Activated naive CD4-positive, alpha-beta T cell treated with anti-CD3 and anti-CD28 coated beads for 36 hours (primary cell): ENCODE measurements at places on chromosomes 7 and 10.

DNA sequence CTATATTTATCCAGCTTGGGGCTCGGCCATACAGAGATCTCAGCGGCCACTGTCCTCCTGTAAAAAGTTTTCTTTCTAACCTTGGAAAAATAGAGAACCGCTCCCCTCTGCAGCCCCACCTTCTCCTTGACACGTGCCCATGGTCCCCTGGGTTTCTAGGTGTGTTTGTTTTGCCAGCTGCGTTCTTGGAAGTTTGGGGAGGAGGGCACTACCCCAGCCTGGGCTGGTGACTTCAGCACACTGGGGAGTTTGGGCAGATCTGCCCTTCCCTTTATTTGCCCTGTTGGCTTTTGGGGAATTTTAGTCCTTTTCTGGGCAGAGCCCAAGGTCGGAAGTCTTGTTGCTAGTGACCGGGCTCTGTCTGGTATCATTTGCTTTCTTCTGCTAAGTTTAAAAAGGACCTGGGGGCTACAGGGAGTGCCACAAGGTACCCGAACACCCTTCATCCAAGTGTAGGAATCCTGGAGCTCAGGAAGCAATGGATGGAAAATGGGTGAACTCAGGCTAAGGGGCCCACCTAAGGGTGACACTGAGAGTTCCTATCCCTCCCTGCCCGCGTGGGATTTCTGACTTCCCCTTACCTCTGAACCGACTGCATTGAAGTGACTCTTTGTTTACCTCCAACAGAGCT, 1.7 kb downstream of the ADAMTS14 start:
- no peaks in the 10 kb centered on the region for H3K36me3 ChIP-seq
- H3K27ac ChIP-seq = no peak overlapping the region
- no peak overlapping the region for H3K4me3 ChIP-seq
- peaks cover 5% of the 10 kb centered on the region for H3K4me1 ChIP-seq
- no peak for DNase-seq
- peaks cover 29% of the 10 kb centered on the region for H3K27me3 ChIP-seq

DNA sequence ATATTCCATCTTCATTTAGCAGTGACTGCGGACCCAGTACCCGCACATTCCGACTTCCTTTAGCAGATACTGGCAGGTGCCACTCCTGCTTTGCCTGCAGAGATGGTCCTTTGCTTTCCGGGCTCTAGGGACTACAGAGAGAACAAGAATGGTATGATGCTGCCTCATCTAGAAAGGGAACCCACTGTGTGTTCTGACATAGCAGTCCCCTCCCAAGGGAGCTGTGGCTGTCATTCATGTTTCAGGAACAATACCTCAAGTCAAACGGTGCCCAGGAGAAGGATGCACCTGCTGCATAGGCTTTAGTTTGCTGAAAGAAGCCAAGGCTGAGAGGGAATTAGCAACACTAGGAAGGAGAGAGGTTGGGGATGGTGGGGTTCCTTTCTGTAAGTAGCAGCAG, 15.9 kb upstream of the TMEM72 start:
- DNase-seq = no peak
- no peaks in the 10 kb centered on the region for H3K36me3 ChIP-seq
- no peak overlapping the region for H3K4me3 ChIP-seq
- no peaks in the 10 kb centered on the region for H3K27me3 ChIP-seq

GRCh38 chr7:94933256-94933990, 26.0 kb downstream of the PPP1R9A start:
- no peak overlapping the region for H3K27ac ChIP-seq
- H3K4me1 ChIP-seq = no peaks in the 10 kb centered on the region
- DNase-seq = no peak
- H3K4me3 ChIP-seq = no peak overlapping the region
- peaks cover 2% of the 10 kb centered on the region for H3K27me3 ChIP-seq
- no peaks in the 10 kb centered on the region for H3K36me3 ChIP-seq

DNA sequence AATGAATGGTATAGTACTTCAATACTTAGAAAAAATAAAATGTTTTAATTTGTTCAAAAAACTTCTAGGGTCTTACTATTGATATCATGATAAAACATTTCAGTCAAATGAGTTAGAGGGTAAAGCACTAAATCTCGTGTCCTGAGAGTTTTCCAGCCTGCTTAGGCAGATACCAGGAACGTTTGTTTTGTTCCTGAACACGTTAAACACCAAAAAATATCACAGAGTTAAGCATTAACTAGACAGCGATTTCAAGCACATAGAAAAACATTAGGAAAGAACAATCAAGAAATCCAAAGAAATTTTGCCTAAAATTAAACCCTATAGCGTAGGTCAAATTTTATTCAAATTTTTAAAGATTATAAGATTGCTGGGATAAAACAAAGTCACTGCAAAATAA, 204.6 kb upstream of the AGR3 start:
- no peaks in the 10 kb centered on the region for H3K36me3 ChIP-seq
- no peaks in the 10 kb centered on the region for H3K4me1 ChIP-seq
- H3K4me3 ChIP-seq = no peak overlapping the region
- H3K27me3 ChIP-seq = peaks cover 3% of the 10 kb centered on the region

DNA sequence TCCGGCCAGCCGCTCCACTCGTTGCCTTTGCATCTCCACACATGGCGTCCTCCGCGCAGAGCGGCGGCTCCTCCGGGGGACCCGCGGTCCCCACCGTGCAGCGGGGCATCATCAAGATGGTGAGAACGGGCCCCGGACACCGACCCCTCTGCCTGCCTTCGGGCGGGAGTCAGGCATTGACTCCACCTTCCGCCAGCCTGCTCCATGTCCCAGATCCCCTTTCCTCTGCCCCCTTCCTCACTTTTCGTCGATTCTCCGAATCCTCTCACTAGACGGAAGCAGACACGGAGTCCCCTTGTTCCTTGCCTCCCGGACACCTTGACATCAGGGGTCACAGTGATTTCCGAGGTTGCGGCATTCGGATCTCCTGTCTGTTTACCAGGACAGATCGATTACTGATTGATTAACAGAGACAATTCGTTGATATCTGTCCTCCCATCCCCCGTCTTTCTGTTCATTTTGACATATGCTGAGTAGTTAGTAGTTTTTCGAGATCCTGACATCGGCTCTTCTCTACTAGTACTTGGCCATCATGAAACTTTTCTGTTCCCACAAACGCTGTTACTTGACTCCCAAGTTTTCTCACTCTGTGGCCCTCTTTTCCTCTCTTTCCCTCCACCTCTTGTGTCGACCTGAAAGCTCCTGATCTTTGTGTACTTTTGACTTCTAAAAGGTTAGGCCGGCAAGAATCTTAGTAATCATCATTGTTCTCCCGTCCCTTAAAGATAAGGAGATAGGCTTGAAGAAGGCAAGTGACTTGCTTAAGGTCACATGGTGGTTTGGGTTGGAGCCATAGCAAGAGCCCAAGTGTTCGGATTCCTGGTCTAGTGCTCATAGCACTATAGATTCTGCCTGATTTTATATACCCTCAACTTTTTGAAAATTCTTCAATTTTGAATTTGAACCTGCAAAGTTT, 597 bp downstream of the SND1 start:
- H3K4me3 ChIP-seq = peak overlapping the region; percentile 99
- peaks cover 21% of the 10 kb centered on the region for H3K36me3 ChIP-seq
- H3K27ac ChIP-seq = peak overlapping the region; percentile 91
- peaks cover 37% of the 10 kb centered on the region for H3K4me1 ChIP-seq
- DNase-seq = no peak
- H3K27me3 ChIP-seq = no peaks in the 10 kb centered on the region

- no peaks in the 10 kb centered on the region for H3K27me3 ChIP-seq
- no peaks in the 10 kb centered on the region for H3K36me3 ChIP-seq
- no peak overlapping the region for H3K27ac ChIP-seq
- no peak overlapping the region for H3K4me3 ChIP-seq
- DNase-seq = peak; percentile 39
Observed at GRCh38 chr7:5549096-5549763, 125.6 kb upstream of the TNRC18 start.
